ENCODE measurements at places on chromosomes 2 and 18.

DNA sequence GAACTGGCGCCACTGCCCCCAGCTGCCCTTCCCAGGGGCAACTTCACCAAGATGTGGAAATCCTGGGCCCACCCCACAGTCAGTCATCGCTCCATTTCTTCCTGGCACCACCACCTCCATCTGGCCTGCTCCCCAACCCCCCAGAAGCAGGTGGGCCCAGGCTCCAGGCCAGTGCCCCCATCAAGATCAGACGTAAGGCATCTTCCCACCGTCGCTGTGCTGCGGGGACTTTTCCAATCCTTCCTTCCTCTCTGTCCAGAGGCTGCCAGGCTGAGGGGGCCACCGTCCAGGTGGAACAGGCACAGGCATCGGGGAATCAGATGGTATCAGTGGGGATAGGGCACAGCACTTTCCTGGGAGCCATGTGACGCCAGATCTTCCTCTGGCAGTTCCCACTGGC is 8.1 kb downstream of the PRLH start:
- no peak for DNase-seq

- DNase-seq: peak; percentile 51
Observed at GRCh38 chr2:24491542-24492420, 727 bp downstream of the NCOA1 start.

DNA sequence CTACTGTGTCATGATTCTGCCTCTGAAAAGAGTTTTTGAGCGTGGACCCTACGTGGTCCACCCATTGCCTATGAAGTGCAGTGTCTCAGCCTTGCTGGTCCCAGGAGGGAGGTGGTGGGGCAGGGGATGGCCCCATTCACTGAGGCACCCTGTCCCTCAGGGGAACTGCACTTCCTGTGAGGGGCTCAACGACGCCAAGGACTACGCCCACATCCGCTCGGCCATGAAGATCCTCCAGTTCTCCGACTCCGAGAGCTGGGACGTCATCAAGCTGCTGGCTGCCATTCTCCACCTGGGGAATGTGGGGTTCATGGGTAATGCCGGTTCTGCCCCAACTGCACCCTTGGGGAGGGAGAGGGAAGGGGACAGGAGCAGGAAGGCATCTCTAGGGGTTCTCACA is 42.5 kb downstream of the MYO7B start:
- no peak for DNase-seq

DNA sequence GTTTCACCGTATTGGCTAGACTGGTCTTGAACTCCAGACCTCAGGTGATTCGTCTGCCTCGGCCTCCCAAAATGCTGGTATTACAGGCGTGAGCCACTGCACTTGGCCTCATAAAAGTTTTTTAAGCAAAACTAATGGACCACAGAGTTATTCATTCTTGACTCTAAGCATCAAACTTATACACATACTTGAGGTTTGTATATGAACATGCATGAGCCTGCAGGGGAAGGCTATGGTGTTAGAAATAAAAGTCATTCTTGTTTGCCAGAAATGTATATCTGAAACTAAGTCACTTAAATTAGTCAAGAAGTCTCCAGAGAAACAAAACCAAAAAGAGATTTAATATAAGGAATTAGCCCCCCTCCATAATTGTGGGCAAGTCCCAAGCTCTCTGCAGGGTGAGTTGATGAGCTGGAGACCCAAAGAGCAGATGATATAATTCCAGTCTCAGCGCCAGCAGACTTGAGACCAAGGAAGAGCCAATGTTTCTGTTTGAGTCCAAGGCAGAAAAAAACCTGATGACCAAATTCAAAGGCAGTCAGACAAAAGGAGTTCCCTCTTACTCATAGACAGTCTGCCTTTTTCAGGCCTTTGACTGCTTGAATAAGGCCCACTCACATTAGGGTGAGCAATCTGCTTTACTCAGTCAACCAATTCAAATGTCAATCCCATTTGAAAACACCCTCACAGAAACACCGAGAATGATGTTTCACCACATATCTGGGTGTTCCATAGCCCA is 69.0 kb upstream of the DSG1 start:
- DNase-seq: no peak

DNA sequence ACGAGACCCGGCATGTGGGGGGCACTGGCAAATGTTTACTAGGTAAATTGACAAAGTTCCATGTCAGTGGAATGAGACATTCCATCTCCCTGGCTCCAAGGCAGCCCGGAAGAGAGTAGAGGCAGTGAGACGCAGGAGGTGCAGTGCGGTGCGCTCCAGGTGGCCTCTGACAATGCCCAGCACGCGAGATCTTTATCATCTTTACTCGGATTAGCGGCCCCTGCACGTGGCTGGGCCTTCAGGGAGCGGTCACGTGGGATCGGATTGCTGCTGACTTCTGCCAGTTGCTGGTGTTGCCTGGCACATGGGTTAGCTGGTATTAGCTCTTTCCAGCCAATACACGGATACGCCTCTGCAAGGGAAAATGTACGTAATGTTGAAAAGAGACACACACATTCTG is 151.2 kb upstream of the ALKAL2 start:
- DNase-seq: no peak

GRCh38 chr2:70070542-70071268 is 16.6 kb upstream of the PCBP1 start:
- peak; percentile 66 for DNase-seq

DNA sequence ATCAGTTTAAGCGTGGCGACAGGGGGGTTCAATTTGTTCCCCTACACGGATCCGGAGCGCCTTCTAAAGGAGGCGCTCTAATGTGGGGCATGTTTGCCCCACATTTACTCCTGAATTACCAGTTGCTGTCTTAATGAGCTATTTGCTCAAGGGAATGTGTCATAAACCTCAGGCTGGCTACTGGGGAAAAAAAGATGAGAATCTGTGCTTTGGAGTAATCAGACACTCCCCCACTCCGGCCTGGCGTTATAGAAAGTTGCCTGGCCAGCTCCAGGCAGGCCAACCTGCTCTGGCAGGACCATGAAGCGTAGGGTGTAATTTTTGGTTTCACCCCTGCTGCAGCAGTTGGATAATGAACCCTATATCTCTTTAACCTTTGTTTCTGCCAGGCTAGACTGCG is 31.0 kb upstream of the MAP3K20 start:
- DNase-seq: no peak
